ENCODE measurements at places on chromosomes 6 and 20.

DNA sequence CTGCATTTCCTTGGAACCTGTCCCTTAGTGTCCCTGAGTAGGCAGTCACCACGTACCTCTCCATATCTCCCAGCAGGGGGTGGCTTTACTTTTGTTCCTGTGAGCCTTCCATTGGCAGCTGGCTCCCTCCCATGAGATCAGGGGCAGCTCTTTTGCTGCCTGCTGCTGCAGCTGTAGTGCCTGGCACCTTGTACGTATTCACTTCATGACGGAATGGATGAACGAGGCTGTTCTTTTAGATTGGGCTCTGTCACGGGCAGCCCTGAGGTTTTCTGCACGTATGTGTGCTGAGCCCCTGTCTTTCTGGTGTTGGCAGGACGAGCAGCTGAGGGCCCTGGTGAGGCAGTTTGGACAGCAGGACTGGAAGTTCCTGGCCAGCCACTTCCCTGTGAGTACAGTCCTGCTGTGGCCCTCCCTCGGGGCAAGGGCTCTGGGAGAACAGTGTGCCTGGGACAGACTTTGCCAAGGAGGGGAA lies 14.6 kb downstream of the MYBL2 start:
- no peak for DNase-seq

DNA sequence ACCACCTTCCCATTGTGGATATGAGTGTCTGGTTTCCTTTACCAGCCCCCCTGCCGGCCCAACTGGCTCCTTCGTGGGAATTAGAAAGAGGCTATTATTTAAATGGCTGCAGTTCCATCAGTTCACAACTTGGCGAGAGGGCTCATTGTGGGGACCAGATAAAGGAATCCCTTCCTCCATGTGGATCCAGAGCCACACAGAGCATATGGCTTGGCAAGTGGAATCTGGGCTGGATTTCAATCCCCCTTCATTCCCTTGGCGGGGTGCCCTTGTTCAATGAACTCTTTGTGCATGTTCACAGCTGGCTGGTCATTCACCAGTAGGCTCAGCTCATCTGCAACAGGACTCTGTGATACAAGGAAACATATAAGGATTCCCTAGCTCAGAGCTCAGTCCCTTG lies 140.6 kb downstream of the OPN5 start:
- no peak for DNase-seq

- no peak for DNase-seq
Measured at GRCh38 chr6:36373368-36374019, 14.0 kb downstream of the ETV7 start.

GRCh38 chr20:7984192-7984591 lies 35.4 kb downstream of the TMX4 start:
- DNase-seq = no peak

DNA sequence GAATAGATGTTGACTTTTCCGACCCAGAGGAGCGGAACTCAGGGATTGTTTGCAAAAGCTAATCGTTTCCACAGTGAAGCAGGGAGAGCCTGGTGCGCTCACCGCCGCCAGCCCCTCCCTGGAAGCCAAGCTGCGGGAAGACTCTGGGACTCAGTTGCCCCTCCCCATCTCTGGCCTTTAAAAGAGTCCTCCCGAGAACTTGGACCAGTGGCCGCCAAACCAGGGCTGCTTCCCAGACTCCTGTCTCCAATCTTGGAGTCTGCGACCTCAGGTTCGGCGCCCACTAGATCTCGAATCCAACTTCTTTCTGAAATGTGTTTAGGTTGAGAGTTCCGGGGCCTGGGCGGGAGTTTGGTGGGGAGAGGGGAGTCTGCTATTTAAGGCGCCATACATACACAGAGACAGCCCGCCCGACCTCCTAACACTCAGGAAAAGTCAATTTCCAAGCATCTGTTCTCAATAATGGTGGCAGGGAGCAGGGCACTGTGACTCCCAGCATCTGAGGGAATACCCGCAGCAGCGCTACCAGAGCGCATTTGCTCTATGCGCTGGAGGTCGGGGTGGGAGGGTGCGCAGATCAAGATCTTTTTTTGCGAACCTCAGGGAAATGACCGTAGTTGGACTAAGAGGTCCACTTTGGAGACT lies 800 bp upstream of the GRIK2 start:
- no peak for DNase-seq

GRCh38 chr6:71375676-71376075 lies 87.1 kb downstream of the OGFRL1 start:
- no peak for DNase-seq

GRCh38 chr20:62307226-62308101 lies 4.7 kb downstream of the ADRM1 start:
- no peak for DNase-seq

DNA sequence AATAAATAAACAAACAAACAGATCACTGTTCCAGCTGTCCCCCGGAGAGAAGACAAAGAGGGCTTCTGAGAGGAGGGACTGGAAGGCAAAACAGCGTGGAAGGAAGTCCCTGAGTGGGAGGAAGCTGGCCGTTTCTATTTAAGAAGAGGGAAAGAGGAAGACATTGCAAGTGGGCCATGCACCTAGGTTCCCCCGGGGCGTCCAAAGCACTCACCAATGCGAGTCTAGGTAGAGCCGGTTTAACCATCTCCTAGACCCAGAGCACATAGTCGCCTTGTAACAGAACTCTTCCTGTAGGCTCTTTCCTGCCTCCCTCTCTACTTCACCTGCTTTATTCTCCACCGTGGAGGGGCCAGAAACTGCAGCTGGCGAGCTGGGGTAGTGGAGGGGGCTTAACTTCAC lies 158.4 kb downstream of the ZDHHC14 start:
- DNase-seq = no peak

- no peak for DNase-seq
Measured at GRCh38 chr20:25040438-25040831, 17.5 kb downstream of the ACSS1 start.

- no peak for DNase-seq
Measured at GRCh38 chr20:4086771-4087687, 71.7 kb upstream of the RNF24 start.

DNA sequence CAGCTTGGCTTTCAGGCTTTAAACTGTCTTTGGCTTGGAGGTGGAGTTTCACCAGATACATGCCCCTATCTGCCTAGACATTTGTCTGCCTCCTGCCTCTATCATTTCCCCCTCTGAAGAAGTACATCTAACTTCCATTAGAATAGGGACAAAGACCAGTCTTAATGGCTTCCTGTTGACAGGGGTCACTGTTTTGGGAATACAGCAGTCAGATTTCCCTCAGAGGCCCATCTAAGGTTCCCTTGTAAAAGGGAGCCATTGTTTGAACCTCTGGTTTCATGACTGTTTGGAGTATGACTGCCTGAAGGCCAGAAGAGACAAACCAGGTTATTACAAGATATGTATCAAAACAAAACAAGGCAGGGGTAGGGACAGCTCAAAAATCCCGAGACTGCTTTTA lies 665.7 kb upstream of the GJE1 start:
- no peak for DNase-seq

DNA sequence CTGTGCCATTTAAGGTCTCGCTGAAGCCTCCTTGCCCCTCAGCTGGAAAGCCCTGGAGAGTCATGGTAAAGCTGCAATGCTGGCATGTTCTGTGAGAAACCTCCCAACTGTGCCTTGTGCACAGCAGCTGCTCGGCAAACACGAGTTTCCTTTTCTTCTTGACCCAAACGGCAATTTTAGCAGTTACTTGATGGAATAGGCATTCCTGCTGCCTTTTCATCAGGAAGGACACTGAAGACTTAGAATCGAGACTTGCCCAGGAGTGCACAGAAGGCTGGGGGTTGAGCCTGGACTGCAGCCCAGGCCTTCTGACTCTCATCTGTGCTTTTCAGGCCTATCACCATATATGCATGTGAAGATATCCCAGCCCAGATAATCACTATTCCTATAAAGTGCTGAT lies 28.7 kb upstream of the CLDN20 start:
- no peak for DNase-seq

Measured in cerebellar nuclear complex (tissue), 1 donor.